Non-pigmented ciliary epithelial cell (primary cell): ENCODE measurements at places on chromosomes 16 and 17.
A peak's percentile ranks its signal among the peaks of the same experiment; 100 is the strongest.

GRCh38 chr17:9195961-9196670 lies 174.8 kb downstream of the NTN1 start:
- no peak for DNase-seq

DNA sequence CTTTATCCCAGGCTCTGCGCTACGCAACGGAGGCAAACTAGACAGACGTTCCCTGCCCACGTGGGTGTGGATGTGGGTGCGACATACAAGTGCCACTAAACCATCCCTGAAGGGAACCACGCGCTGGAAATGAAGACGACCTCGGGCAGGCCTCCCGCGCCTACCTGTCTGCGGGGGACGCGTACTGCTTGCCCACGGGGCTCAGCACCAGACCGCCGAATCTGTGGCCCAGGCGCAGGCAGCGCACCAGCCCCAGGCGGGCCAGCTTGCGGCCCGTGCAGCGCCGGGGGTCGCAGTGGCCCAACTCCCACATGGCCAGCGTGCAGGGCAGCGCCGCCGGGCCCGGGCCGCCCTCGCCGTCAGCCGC lies 480 bp downstream of the TSR3 start:
- no peak for DNase-seq

GRCh38 chr17:21034340-21035235 lies 8.2 kb downstream of the USP22 start:
- DNase-seq, result no peak

DNA sequence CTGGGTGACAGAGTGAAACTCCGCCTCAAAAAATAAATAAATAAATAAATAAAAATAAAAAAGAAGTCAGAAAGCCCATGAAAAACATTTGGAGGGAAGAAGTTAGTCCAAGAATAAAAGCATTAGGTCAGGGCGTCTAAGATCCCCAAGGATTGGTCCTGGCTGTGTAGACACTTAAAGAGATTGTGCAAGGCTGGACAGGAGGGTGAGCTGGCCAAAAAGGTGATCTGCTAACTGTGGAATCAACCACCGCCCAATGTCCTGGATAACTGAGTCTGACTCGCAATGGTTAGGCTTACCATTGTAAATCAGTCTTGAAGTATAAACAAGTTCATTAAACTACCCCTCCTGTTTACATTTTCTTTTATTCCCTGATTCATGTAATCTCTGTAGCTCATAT lies 8.8 kb upstream of the ABCA8 start:
- DNase-seq, result no peak

GRCh38 chr16:71724320-71724751 lies at the start of gene PHLPP2:
Gene PHLPP2, minus strand, starts transcription at chr16:71724701. Its CDS starts 9,906 bp downstream, at chr16:71714795.
- no peak for DNase-seq

DNA sequence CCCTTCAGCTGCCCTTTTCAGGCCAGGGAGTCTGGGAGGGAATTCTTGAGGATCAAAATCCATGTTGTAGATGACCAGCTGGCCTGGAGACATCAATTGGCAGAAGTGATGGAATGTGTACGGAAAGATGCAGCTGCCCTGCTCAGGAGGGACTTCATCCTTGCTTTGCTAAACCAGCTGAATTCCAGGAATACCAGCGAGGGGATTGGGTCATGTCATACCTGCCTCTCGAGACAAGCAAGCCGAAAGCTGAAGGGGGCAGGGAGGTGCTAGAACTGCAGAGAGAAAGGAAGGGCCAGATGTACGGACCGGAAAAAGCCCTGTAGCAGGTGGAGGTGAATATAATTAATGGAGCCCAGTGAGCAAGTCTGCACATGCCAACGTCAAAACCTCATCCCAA lies 25.6 kb upstream of the NTN1 start:
- DNase-seq, result no peak

GRCh38 chr17:78969865-78970264 lies 9.9 kb downstream of the LGALS3BP start:
- DNase-seq, result no peak

GRCh38 chr16:4317532-4318450 lies 1.9 kb downstream of the GLIS2 start:
- DNase-seq, result no peak

DNA sequence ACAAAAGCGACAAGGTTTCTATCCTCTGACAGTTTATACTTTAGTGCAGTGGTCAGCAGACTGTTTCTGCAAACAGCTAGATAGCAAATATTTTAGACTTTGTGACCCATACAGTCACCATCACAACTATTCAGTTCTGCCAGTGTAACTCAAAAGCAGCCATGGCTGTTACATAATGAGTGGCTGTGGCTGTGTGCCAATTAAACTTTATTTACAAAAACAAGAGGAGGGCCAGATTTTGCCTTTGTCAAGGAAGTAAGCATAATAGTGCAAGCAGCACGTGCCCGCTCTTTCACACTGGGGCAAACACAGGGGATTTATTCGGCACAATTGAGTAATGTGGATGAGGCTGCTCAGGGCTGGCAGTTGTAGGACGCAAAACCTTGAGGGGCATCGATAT lies 551.5 kb downstream of the MAF start:
- no peak for DNase-seq

- DNase-seq, result no peak
These were observed 34.8 kb upstream of the FBXO47 start for GRCh38 chr17:39001703-39002637.

- no peak for DNase-seq
These were observed 19.2 kb upstream of the MRPS23 start for GRCh38 chr17:57868910-57869616.

DNA sequence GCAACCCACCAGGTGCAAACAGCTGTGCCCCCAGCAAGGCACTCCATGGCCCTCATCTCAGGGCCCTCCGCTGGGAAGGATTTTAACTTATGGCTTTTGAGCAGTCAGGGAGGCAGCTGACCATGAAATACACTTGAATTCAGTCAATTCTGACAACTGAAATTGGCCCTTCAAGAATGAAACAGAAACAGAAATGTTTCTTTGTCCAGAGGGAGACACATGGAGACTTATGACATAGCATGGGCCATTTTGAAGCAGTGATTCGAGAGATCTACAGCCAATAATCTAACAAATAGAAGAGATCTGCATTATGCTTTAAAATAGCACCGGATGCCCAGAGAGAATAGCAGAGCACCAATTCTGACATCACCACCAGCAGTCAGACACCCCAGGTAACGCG lies 7.5 kb downstream of the CACNG1 start:
- no peak for DNase-seq

DNA sequence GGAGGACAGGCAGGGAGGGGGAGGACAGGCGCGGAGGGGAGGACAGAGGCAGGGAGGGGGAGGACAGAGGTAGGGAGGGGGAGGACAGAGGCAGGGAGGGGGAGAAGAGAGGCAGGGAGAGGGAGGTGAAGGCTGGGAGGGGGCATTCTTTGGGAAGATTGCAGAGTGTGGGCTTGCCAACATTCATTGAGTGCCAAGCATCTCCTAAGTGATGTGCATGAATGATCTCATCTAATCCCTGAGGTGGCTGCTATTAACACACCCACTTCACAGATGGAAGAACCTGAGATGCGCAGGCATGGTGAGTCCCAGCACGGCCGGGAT lies 58.3 kb downstream of the NT5M start:
- no peak for DNase-seq

- DNase-seq, result no peak
These were observed 423.3 kb upstream of the MAF start for GRCh38 chr16:80023865-80024264.

GRCh38 chr17:37726891-37727675 lies 17.8 kb downstream of the HNF1B start:
- DNase-seq, result no peak

DNA sequence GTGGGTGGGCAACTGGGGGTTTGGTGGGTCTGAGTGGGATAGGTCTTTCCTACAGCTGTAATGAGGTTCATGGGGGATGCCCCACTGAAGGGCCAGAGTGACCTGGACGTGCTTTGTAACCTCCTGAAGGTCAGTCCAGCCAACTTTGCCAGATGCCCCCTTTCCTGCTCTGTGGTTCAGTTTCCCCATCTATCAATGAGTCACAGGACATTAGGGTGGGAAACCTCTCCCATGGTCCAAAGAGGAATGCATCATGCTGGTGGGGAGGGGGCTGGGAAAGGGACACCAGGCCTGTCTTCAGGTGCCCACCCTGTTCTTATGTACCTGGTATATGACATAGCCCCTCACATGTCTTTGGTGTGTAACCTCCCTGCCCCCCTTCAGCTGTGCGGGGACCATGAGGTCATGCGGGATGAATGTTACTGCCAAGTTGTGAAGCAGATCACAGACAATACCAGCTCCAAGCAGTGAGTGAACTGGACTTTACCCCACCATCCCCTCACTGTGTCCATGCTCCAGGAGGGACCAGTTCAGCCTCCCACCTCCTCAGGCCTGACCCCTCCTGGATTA lies 24.0 kb upstream of the ALKBH5 start:
- no peak for DNase-seq

DNA sequence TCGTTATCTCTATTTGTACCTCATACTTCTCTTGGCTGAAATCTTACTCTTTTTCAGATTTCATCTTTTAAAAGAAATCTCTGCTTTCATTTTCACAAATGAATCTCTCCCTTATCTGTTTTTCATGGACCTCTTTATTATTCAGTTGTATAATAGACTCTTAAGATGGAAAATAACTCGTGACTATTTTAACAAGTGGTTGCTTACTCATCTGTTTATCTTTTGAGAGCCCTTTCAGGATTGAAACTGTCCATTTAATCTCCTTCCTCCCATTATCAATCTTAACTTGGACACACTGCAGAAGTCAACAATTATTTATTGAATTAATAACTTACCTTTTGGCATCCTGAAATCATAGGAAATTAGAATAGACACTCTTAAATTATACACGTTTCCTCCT lies 68.8 kb downstream of the ABCA8 start:
- DNase-seq, result no peak

GRCh38 chr17:71383091-71383490 lies 737.7 kb upstream of the SOX9 start:
- no peak for DNase-seq

- no peak for DNase-seq
These were observed 16.0 kb downstream of the ALOX12B start for GRCh38 chr17:8071496-8071895.

DNA sequence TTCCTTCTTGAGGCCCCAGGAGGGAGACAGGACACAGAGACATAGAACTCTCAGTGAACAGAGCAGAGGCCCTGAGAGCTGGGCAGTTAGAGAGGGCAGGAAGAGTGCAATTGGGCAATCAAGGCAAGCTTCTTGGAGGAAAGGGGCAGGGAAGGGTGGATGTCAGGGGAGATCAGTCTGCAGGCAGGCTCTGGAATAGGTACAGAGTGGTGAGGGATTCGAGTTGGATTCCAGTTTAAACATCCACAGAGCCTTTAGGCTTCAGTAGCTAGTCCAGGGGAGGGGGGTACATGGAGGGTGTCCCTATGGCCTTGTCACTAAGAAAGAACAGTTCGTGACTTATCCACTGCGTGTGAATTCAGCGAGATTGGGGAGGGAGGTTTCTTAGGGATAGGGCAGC lies 2.0 kb downstream of the PYY start:
- no peak for DNase-seq

- no peak for DNase-seq
These were observed 142.3 kb upstream of the ZFHX3 start for GRCh38 chr16:73190256-73190655.

DNA sequence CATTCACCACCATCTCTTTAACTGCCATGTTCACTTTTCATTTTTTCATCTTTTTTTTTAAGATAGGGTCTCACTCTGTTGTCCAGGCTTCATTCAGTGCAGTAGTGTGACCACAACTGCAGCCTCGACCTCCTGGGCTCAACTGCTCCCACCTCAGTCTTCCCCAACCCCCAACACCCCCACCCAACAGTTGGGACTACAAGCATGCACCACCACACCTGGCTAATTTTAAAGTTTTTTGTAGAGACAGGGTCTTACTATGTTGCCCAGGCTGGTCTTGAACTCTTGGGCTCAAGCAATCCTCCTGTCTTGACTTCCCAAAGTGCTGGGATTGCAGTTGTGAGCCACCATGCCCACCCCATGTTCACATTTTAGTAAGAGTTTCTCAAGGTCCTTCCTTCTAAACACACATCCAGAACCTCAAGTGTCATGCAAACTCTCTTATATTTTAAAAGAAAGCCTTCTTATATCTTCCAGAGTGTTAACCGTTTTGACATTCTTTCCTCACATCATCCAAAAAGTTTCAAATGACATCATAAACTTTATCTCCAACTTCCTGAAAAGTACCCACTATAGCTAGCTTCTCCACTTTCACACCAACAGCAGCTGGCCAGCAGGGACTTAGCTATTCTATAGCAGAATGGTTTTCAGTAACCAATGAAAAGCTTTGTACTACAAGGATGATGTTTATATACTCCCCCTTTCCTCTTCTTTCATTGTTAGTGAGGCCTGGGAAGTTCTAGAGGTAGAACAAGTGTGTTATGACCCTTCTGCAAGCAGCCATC lies 49.3 kb downstream of the TRAF4 start:
- DNase-seq, result no peak

DNA sequence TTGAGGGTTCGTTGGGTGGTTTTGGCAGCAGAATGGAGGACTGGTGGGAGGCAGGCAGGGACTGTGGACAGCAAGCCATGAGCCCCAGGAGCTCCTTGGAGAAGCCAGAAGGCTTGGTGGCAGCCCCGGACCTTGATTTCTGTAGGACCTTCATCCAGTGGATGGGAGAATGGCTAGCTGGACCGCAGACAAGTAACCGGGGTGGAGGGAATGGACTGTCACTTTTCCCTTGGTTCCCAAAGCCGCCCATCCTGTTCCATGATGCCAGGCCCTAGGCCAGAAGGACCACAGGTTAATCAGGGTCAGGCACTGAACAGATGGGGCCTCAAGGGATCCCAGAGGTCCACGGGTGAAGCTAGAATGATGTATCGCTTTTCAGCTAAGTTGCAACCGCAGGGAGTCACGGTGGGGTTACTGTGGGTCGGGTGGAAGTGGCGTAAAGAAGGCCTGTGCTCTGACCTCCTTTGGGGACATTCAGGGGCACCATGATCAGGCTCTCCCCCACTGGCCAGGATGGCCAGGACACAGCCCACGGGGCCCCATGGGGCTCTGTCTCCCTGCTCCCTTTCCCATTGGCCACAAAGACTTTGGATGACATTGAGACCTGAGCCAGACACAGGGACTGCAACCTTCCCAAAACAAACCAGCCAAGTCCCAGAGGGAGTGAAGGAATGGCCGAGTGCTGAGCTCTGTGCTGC lies 66.9 kb upstream of the MRTFB start:
- DNase-seq, result no peak

GRCh38 chr16:15608398-15609285 lies 34.3 kb downstream of the MARF1 start:
- DNase-seq, result no peak

- DNase-seq, result no peak
These were observed 80.3 kb downstream of the TRIM37 start for GRCh38 chr17:59026176-59026939.

- DNase-seq, result peak; percentile 10
These were observed at the start of gene BIRC5 for GRCh38 chr17:78214016-78214705. Gene BIRC5, plus strand, starts transcription at chr17:78214253. Its CDS starts 64 bp downstream, at chr17:78214317.

DNA sequence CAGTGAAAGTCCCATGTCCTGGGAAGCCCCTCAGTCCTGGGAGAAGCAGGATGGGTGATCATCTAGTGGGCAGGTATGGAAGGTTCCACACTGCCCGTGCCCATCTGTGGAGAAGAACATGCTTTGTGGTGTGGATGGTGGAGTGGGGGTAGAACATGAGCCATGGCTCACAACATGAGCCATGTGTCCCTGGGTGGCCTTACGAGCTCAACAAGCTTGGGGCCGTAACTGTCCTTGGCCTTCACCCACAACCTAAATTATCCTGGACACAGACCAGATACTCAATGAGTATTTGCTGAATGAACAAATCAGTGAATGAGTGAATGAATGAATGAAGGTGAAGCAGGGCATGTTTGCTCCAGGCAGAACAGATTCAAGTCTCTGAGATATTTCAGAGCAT lies 13.5 kb downstream of the SOX8 start:
- no peak for DNase-seq
